ENCODE measurements at places on chromosomes 4 and X. TPM values are rescaled to one million over a fixed set of nuclear protein-coding genes. Genes with fewer than 3 reads are reported as not detected.

The DCK gene
- 39.9 TPM for polyA plus RNA-seq

The EGFL6 gene
- 29.4 TPM for polyA plus RNA-seq

GRCh38 chr4:26911254-26911653 lies 50.6 kb downstream of the STIM2 start:
- no peak for DNase-seq

GRCh38 chr4:5805270-5805669 lies 87.6 kb downstream of the CRMP1 start:
- no peak for DNase-seq

DNA sequence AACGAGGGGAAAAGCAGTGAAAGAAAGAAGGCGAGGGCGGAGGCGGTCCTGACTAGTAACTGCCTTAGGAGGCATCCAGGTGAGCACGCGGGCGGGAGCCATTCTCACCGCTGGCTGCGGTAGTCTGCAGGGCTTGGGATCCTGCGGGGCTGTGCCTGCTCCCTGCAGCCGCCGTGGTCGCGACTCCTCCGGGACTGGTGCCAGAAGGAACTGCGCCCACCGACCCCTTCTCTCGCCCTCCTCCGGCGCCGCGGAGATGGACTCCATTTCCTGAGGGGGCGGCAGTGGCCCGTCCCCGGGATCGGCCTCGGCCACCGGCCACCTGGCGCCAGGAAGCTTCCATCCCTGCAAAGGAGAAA lies 543 bp downstream of the NFXL1 start:
- DNase-seq: no peak

DNA sequence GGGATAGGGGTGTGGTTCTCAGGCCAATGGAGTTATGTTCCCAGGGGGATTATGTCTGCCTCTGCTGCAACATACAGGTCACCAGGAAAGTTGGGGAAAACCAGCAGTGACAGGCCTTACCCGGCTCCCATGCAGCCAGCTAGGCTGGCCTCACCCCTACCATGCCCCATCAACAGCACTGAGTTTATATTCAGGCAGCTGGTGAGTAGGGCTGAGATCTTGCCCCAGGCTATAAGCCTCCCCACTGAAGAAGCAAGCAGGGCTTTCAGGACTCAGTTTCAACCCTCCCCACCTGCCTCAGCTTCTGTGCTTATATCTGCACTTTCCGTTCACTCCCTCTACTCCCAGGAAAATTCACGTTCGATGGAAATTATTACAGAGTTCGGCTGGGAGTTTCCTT lies 122.4 kb upstream of the PGRMC2 start:
- no peak for DNase-seq

GRCh38 chr4:73006286-73006990 lies 63.1 kb downstream of the COX18 start:
- DNase-seq: no peak

- DNase-seq: no peak
Observed at GRCh38 chr4:108396900-108397497, 223.4 kb upstream of the RPL34 start.

GRCh38 chr4:148376151-148376550 lies 66.1 kb downstream of the NR3C2 start:
- DNase-seq: no peak

Data from left renal pelvis (tissue), 4 donors.